HT-29 (cell line): ENCODE measurements at places on chromosomes 3 and 15. TPM values are rescaled to one million over a fixed set of nuclear protein-coding genes. Genes with fewer than 3 reads are reported as not detected.

The BFSP2 gene
- not detected in 2 replicates for total RNA-seq

GRCh38 chr3:60912142-60912541 is 339.1 kb downstream of the FHIT start:
- DNase-seq, result no peak

DNA sequence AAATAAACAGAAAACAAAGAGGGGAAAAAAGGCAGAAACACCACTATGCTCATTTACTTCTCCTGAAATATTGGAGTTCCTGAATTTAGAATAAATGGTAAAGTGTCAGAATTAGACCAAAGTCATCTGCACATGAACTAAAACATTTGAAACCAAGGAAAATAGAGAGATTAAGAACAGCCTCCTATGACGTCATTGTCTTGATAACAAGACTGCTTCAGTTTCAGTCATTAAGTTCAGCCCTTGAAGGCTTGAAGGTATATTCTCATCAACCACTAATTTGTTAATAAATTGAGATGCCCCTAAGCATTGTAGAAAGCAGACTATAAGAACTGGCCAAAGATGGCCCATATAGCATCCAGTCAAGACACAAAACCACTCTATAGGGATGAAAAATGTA is 2.5 kb downstream of the SUMF1 start:
- no peak for DNase-seq

The PIERCE2 gene
- total RNA-seq, result 0.86 and 1.9 TPM in 2 replicates

DNA sequence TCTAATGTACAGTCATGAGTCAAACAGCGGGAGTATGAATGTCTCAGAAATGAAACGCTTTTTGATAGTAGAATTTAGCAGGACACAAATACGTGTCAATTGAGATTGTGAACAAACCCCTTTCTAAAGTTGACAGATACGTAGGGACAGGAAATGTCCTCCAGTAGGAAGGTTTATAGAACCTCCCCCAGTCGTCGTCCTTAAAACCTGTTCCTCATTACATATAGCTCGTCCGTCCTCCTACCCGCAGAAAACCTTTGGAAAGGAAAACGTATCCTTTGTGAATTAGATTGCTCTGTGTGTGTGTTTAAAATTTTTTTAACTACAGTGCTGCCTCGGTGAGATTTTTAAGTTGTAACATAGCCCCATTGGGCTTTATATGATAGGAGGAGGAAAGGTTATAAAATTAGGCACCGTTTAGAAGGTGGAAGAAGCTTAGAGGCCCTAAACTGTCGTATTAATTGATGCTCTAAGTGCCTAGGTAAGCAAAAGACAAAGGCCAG is 4.1 kb downstream of the UBE2E1 start:
- peak; percentile 6 for DNase-seq

GRCh38 chr15:26889298-26889898 is 22.5 kb downstream of the GABRA5 start:
- peak; percentile 91 for DNase-seq

The SI gene
- 0.20 and 0.55 TPM in 2 replicates for total RNA-seq

DNA sequence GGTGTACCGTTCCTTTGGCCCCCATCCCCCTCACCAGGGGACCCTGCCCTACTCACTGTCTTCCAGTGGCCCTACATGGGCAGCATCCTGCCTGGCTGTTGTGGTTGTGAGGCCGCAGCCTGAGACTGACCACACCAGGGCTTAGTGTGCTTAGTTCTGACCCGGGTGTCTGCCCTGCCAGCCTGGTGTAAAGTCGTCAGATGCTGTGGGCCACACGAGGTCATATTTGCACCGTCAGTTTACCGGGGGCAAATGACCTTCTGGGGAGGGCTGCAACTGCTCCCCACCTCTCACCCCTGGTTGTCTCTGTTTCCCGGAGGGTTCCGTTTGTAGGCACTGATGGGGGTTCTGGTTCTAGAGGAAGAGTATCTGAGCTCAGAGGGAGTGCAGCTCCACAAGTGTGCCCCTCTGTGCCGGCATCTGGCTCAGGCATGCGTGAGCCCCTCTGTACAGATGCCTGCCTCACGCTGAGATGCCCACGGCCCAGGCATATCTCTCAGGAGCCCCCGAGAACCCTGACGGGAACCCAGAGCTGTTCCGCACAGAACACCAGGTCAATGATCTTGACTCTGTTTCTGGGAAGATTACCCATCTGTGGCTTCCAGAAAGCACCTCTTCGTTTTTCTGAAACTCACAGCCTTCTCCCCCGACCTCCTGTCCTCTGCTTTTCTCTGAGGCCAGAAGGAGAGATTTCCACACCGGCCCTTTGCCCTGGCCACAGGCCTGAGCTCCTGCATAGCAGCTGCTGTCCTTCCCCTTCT is 19.2 kb downstream of the KLF13 start:
- no peak for DNase-seq

The GPR149 gene
- total RNA-seq, result not detected in 2 replicates

DNA sequence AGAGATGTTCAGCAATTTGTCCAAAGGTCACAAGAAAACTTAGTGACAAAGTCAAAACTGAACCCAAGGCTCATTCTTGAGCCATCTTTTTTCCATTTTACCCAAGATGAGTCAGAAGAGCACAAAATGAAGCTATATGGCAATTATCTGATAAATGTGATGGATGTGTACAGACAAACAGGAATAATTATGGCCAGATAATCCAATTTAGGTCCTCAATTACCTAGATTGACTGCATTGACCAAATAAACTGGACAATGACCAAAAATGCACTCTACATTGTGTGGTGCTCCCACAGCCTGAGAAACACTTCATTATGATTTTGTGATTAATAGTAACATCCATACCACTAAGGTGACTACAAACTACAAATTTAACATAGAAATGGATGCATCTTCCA is 1105.8 kb downstream of the IGSF11 start:
- DNase-seq, result no peak

- DNase-seq, result no peak
Observed at GRCh38 chr3:46599590-46599989, 12.7 kb upstream of the FAM240A start.

The MAGI1 gene
- 15.6 and 26.2 TPM in 2 replicates for total RNA-seq

The TMCO5A gene
- not detected in 2 replicates for total RNA-seq

The PLA2G4D gene
- 0.03 TPM in 1 of 2 replicates, not detected in the other for total RNA-seq

- DNase-seq, result no peak
Observed at GRCh38 chr15:77723756-77724155, 91.0 kb upstream of the LINGO1 start.

The GAP43 gene
- total RNA-seq, result not detected in 2 replicates

GRCh38 chr15:55789066-55789660 is 46.2 kb upstream of the PRTG start:
- peak; percentile 36 for DNase-seq

The PFN2 gene
- 96.1 and 103 TPM in 2 replicates for total RNA-seq

- no peak for DNase-seq
Observed at GRCh38 chr15:86540840-86541467, 461.3 kb downstream of the AGBL1 start.

The CCRL2 gene
- 7.4 and 9.7 TPM in 2 replicates for total RNA-seq

- no peak for DNase-seq
Observed at GRCh38 chr15:56199038-56199437, 44.6 kb downstream of the RFX7 start.

DNA sequence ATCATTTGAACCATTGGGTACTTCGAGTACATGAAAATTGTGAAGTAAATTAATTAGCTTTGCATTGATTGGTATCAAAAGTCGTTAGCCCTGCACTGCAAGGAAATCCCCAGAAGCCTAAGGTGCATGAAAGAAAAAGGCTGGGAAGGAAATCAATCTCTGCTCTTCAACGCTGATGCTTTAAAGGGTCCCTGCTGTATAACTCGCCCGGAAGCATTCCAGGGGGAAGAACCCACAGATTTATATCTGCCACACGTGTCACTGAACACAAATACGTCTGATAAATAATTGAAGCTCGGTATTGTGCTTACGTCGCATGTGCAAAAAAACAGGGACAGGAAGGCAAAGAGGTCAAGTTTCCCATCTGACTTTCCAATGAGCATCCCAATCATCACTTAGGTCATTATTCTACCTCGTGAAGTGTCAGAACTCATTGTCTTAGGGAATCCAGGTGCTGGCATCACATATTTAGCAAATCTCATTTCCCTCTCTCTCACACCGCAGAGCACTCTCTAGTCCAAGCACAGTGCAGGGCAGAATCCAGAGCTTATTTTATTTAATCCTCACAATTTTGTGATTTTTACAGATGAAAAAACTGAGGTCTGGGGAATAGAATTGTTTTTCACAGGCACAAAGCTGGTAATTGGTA is 804.4 kb upstream of the CFAP20DC start:
- DNase-seq, result no peak

The EPHB3 gene
- total RNA-seq, result 29.4 and 30.5 TPM in 2 replicates

- no peak for DNase-seq
Observed at GRCh38 chr3:98068824-98069223, 18.1 kb upstream of the OR5AC2 start.

DNA sequence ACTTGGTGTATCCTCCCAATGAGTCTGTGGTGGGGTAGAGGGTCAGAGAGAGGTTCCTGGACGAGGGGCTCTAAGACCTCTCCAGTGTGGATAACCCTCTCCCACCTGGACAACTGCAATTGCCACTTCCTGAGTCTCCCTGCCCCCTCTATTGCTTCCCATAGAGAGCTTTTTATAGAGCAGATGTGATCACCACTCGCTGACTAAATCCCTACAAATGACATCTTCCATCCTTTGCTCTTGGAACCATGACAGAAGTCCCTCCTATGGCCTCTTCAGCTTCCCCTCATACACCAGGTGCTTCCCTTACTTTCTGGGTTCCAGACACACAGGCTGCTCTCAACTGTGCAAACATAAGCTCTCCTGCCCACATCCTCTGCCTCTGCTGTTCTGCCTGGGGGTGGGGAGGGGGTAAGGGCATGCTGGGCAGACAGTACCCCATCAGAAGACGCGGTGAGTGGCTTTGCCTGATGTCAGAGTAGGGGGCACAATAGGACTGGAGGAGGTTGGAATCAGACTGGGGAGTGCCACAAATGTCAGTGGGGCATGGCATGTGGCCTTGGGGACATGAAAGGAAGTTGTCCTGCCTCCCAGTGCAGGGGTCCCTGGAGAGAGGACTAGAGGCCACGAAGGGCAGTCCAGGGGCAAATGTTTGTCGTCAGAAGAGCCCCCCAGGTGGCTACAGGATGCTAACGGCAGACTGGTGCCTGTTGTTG is 15.2 kb downstream of the ITIH3 start:
- DNase-seq, result no peak

- DNase-seq, result no peak
Observed at GRCh38 chr3:150278195-150278594, 129.9 kb upstream of the TSC22D2 start.

GRCh38 chr3:35744419-35744818 is 105.1 kb downstream of the ARPP21 start:
- DNase-seq, result no peak

The WDR93 gene
- total RNA-seq, result 0.08 and 0.61 TPM in 2 replicates

The NOX5 gene
- not detected in 2 replicates for total RNA-seq

DNA sequence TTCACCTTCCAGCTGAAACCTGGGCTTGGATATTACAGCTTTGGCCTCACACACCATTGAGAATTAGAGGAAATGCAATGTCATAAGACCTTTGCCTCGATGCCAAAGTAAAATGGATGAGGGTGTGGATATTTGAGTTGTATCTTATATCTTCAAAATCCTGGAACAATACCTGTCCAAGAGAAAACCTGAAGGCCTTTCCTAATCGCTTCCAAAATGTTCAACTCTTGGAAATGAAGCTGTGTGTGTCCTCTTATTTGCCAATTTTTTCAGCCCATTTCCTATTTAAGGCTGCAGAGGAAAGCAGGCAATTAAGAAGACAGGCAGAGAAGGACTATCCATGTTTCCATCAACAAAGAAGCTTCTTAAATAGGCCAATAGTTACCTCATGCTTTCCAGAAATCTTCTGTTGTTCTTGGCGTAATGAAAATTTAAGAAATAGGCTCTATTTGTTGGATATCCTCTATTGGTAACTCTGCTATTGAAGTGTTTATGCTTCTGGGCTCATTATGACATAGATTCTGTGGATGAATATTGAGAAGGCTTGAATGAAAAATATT is 99.5 kb upstream of the ZBTB20 start:
- no peak for DNase-seq

DNA sequence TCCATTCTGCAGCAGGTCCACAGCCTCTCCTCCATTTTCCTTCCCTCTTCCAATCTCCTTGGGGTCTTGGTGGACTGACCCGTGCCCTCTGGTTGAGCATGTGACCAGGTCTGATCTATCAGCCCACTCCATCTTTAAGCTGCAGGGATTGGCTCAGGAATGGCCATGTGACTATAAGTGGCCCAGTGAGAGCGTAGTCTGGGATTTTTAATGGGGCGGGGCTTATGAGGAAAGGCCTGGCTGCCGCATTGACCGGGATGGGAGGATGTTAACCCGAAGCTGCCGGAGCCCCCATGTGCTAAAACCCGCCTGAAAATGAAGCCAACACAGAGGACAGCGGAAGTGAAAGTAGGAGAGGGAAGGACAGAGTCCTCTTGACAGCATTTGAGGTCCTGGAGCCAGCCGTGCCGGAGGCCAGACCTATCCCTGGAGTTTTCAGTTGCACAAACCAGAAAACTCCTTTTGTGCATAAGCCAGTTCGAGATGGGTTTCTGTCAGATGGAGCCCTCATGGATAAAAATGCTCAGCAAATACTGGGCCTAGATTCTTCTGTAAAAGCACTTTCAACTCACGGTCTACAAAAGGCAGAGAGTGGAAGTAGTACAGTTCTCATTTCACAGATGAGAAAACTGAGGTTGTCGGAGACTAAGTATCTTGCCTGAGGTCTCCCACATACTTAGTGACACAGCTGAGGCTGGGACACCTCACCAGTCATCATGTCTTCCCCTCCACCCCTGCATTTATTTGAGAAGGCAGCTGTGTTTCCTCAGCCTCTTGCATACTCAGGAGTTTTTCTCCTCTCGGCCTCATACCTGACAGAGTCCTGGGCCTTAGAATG is 61.9 kb downstream of the ATP2B2 start:
- DNase-seq, result no peak

GRCh38 chr15:100187677-100188076 is 154.1 kb downstream of the ADAMTS17 start:
- DNase-seq, result no peak

- DNase-seq, result no peak
Observed at GRCh38 chr3:138673641-138674530, 65.3 kb downstream of the FAIM start.

DNA sequence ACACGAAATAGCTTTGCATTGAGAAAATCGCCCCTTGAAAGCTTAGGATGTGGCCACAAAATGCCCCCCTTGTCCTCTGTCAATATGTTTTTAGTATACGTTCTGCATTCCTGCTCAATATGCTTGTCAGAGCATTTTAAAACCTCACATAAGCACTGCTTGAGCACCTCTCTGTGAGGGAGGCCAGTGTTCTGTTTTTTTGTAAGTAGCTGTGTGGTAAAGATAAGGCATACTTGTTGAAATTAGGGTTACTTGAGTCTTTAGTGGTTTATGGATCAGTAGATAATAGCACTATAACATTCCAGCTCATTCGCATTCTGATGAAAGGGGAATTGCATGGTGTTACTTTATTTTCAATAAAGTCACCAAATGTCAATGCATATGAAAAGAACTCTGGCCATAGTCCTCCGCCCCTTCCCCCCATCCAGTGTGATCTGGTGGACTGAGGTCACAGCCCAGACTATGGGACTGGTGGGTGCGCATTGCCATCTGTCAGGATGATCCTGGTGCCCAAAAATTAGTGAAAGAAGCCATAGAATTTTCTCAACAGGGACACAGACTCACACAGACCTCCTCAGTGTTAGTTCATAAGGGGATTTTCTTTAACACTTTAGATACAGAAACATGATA is 33.1 kb downstream of the IL1RAP start:
- DNase-seq, result no peak

- peak; percentile 57 for DNase-seq
Observed at GRCh38 chr3:149547954-149548668, 73.6 kb downstream of the TM4SF4 start.

- no peak for DNase-seq
Observed at GRCh38 chr3:96865605-96866004, 51.2 kb downstream of the EPHA6 start.

GRCh38 chr3:42745291-42745745 is 27.7 kb downstream of the CCDC13 start:
- DNase-seq, result no peak
